ENCODE measurements at places on chromosomes 7 and 10.
A peak's percentile ranks its signal among the peaks of the same experiment; 100 is the strongest.

DNA sequence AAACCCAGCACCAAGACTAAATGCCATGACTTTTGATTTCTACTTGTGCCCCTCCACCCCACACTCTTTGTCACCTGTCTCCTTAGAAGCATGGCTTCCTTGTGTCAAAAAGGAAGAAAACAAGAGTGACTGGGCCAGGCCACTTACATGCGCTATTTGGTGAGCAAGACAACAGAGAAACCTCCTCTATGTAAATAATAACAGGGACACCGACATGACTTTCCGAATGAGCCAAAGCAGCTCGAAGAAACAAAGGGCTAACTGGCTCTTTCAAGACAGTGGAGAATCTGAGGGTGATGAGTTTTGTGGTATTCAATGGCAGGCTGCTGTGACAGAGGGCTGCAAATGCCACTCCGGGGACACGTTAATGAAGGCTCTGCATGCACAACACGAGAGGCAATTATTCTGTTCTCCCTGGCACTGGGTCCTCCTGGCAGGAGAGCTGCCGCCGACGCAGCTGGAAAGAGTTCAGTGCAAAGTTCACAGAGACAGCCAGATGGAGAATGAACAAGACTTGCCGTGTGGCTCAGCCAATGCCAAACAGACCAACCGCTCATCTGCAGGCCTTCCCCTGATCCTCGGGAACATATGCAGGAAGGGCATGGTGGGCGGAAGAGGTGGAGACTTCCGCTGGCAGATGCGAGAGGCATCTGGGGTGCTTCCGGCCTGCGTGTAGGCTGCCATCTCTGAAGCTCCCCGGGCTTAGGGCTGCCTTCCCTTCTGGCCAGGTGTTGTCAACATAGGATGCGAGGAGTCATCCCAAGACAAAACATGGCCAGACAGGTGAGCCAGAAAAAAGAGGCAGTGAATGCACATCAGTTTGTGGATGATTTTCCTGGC lies 59.1 kb upstream of the SMNDC1 start:
- no peak for DNase-seq

- no peak for DNase-seq
These were observed 98.3 kb downstream of the COL13A1 start for GRCh38 chr10:69899727-69900595.

DNA sequence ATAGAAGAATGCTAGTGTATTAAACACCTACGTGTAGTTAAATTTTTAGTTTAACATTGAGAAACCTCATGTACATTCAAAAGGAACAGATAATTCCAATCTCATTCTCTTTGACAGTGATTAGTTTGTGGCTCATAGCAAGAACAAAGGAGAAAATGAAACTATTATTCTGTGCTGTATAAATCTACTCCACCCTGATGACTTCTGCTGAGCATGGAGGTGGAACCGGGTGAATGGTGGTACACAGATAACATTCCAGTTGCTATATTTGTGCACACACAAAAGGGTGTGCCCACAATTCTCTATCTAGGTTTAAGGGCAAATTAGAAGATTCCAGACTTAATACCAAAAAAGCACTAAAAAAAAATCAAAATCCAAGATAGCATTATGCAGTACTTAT lies 17.0 kb upstream of the RALA start:
- DNase-seq = no peak

DNA sequence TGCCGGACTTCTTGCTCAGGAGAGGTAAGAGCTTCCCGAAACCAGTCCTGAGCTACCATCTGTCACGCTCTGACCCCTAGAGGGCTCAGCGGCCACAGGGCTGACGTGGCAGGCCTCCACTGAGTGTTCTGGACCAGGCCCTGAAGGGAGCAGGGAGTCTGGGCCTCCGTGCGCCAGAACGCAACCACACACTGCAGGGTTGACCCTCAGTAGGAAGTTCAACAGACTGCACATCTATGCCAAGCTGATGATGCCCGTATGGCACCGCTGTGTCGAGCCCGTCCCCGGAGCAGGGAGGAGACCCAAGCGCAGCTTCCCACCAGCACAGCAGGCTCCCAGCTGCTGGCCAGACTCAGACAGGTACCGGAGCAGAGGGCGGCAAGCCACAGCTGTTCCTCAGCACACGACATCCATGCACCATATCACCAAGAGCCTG lies 39.2 kb downstream of the CAMK2B start:
- no peak for DNase-seq

DNA sequence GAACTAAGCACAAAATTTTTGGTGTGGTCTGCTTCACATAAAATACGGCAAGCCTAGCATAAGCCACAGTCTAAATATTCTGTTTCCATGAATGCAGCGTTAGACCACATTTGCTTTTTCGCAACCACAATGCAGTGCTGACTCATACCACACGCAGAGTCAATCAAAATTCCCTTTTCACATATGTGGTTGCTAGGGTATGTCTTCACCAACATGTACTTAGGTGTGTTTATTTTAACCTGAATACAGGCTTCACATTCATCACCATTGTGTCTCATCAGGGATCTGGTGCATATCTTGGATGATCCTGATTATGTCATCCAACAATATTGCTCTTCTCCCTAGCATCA lies 90.8 kb downstream of the CHN2 start:
- DNase-seq = peak; percentile 43

GRCh38 chr10:63281967-63282366 lies 148.8 kb downstream of the NRBF2 start:
- DNase-seq = no peak

- peak; percentile 50 for DNase-seq
These were observed 74.3 kb downstream of the CFAP46 start for GRCh38 chr10:132867801-132868644.

DNA sequence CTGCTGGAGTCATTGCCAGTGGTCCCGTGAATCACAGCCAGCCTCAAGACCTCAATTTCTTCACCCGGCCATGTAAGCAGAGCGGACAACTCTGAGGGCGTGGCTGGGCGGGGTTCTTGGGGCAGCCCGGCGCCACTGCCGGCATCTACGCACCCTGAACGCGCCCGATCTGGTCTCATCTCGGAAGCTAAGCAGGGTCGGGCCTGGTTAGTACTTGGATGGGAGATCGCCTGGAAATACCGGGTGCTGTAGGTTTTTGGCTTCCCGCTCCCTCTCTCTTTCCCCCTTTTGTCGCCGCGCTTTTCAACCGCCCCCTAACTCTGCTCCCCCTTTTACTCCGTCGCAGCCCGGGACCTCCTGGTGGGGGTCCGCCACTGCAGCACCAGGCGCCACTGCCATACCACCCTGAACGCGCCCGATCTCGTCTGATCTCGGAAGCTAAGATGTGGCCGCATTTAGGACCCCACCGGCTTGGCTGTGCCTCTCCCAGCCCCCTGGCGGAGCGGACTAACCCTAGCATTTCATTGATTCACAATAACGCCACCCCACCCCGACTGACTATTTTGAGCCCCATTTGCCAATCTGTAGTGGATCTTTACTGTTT lies 25.3 kb downstream of the GARIN1A start:
- peak; percentile 76 for DNase-seq

DNA sequence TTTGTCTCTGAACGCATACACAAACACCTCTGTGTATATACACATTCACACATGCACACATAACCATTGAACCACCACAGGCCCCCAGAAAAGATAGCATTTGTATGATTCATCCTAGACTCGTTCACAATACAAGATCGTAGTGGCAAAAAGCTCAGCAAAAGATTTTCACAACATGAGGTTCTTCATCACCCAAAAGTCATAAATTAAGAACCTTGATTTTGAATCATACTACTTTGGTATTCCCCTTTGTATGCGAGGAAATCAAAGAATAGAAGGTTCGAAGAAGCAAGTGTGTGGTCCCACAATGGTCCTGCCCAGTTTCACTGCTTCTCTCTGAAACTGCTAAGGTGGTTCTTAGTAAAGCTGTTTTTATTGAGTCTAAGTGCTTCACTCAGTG lies 200.7 kb downstream of the CELF2 start:
- no peak for DNase-seq

DNA sequence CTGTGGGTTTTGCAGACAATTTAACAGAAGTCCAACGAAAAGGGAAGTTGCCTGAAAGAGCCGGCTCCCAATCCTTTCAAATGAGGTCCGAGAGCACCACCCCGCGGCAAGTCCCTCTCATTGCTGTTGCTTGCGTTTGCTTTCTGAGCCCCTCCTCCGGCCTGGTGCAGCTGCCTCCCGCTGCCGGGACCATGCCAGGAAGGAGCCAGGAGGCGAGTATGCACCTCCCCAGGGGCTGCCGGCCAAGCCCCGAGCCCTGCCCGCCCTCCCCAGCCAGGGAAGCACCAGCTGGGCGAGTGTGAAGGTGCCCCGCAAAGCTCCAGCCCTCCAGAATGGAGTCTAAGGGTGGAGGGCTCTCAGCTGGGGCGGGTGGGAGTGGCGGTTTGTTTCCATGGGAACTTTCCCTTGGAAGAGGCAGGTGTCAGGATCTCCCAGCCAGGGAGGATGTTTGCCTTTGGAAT lies 25.8 kb upstream of the PPP2R2D start:
- peak; percentile 77 for DNase-seq

- no peak for DNase-seq
These were observed 10.6 kb downstream of the OR2F1 start for GRCh38 chr7:143965280-143965679.

GRCh38 chr7:149884016-149884415 lies 10.2 kb downstream of the ATP6V0E2 start:
- no peak for DNase-seq

GRCh38 chr7:83581667-83582435 lies 67.1 kb downstream of the SEMA3E start:
- DNase-seq = no peak

GRCh38 chr10:58488921-58489320 lies 23.8 kb upstream of the BICC1 start:
- DNase-seq = no peak

- no peak for DNase-seq
These were observed 195.0 kb downstream of the DNAJC1 start for GRCh38 chr10:21808550-21808949.

DNA sequence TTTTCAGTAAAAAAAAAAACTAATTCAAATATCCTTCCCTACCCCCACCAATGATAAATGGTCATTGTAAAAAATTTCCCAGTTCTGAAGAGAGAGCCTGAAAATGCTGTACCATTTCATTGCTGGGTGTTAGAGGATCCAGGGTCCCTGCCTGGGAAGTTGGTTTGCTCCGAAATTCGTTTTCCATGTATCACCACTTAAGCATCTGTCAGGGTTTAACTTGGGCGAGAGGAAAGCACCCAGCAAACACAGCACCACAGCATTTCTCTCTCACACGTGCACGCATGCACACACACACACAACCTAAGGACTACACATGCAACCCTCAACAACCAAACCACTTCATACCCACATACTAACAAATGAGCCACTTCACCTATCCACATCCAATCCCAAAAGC lies 42.1 kb upstream of the EMX2 start:
- DNase-seq = no peak

GRCh38 chr7:50352282-50352681 lies 47.8 kb downstream of the IKZF1 start:
- DNase-seq = no peak

DNA sequence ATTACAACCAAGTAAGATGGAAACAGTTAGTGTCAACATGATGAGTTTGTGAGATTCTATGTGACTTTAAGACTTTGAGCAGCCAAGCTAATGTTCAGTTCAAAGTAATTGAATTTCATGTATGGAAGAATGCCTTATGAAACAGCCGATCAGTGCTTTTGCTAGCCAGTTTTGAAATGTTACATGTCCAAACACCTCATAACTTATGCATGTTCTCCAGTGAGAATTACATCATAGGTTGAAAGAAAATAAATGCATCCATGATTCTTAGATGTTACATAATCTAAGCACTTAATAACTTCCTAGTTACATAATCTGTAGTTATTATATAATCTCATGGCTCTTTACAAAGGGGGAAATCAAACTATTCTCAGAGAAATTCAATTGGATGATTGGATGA lies 211.3 kb downstream of the BICC1 start:
- no peak for DNase-seq

GRCh38 chr10:66639371-66639770 lies 286.5 kb upstream of the LRRTM3 start:
- DNase-seq = no peak

DNA sequence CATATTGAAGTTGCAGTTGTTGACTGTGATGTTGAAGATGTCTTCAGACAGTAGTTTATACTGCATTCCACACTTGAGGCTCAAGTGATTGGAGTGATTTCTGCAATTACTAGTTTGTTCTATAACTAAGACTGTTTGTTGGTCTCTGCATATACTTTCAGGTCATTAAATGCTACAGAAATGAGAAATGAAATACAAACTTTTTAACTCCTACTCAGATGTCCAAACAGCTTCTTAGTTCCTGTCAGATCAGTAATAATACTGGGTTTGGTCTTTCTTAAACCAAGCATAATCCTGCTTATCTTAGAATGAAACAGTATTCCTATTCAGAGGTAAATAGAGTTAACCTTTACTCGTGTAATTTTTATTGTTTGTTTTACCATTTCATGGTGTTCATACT lies 115.9 kb downstream of the CCNY start:
- DNase-seq = no peak
